ENCODE measurements at places on chromosomes 2 and 18.

DNA sequence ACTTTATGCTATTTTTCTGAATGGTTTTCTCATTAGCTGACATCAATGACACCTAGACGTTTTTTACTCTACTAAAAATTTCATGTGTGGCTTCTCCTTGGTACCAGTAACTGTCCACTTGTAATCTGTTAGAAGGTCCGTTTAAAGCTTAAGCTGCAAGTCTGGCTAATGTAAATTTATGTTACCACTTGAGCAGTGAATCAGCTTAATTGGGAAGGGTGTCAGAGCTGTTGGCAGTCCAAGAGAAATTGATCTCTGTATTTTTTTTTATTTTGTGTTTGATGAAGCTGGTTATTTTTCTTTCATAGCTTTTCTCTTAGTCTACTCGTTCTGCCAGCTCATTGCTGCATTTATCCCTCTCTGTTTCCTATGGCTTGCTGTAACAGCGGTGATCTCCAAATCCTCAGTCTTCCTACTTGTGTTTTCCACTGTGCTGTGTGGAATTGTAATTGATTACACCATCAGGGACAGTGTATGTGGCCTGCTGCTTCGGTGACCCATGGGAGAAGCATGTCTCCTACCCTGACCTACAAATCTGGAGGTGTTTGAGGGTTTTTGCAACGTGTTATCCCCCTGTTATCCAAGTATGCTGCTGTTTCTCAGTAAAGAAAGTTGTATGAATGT lies 724.2 kb upstream of the REG3G start:
- DNase-seq, result no peak

DNA sequence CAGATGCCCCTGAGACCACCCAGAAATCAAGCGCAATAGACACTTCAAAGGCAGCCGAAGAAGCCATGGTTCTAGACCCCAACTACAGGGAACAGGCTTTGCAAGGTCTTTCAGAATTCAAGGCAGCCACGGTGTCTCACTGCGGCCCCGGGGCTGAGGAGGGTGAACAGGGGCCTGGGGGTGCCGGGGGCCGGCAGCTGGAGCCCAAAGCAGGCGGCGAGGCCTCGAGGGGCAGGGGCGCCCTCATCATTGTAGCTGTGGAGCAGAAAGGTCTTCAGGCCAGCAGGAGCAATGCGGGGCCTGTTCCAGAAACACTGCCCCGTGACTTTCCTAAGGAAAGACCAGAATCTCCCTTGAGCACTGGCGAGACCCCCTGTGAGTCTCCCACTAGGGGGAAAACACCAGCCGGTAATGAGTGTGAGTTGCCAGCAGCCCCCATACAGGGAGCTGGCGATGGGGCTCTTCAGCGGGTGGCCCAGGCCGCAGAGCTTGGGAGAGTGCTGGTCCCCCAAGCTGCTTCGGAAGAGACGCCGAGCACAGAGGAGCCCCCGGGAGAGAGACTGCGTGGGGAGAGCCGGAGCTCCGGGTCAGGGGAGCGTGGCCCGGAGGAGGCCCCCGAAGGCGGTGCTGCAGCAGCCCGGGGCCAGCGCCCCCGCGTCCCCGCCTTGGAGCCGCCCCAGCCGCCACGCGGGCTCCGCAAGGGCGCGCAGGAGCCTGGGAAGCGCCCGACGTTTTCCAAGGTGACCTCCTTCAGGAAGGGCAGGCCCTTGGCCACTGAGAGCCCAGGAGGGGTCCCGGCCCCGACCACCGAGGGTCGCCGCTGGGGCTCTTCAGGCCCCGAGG lies 79.1 kb downstream of the ARHGEF4 start:
- no peak for DNase-seq

GRCh38 chr18:76875390-76876325 lies 53.3 kb downstream of the ZNF236 start:
- DNase-seq, result no peak

DNA sequence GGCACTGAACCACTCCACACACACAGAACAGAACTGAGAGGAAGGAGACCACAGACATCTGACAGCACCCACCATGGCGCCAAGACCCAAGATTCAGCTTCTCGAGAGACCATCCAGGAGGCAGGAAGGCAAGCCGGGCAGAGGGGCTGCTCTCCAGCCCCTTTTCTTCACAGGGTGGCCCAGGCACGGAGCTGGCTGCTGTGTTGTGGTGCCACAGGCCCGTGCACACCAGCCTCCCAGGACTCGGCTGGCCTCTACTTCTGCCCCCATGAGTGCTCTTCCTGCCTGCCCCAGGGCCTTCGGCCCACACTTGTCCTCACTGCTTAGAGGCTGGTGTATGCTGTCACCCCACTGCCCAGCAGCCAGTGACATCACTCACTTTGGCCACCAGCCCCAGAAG lies 547.6 kb upstream of the RAB6C start:
- DNase-seq, result no peak

- DNase-seq, result peak; percentile 19
Measured at GRCh38 chr2:40554665-40555294, 102.9 kb upstream of the SLC8A1 start.

DNA sequence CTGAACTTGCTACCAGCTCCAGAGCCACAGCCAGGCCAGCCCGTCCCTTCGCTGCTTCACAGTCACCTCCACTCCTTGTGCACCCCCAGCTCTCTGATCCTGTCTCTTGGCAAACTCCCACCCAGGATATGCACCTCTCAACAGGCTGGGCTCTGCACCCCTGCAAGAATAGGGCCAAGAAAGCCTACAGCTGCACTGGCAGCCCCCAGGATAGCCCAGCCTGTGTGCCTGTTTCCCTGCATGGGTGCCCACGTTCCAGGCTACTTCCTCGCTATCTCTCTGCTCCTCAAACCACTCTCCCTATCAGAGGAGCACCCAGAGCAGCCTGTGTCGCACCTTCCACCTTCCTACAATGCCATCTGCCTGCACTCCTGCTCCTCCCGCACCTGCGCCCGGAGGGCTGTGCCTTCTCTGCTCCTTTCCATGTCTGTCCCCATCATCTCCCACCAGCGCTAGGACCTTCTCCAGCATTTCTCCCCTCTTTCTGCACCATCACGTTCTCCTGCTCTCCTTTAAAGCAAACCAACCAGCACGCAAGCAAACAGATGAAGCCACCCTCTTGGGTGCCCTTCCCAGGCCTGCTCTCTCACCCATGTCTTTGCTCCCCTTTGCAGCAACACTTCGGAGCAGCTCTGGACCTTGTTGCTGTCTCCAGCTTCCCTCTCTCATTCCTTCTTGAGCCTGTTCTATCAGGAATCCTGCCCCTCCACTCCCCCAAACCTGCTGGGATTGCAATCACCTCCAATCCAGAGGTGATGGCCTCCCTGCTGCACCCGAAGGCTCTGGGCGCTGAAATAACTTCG lies 313.2 kb upstream of the HS6ST1 start:
- no peak for DNase-seq

DNA sequence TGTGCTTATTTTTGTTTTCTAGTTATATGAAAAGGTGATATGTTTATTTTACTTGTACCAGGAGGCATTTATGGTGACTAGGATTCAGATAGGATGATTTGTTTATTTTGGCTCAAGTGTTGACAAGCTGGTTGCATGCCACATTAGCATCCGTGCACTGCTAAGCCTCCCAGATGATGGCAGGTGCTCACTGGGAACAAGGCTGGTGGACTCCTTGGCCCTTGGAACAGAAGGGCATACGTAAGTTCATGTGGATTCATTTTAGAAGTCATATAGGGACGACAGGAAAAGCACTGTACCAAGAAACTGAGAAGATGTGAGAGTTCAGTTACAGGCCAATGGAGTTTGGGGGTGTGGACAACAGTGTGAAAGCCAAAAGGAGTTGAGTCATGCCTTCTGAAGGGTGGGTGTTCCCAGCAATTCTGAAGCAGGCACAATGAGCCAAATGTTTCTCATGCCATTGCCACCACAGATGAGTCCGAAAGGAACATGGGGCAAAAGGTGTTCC lies 166.2 kb downstream of the PHLPP1 start:
- DNase-seq, result peak; percentile 60

GRCh38 chr18:35525795-35526494 lies 28.2 kb upstream of the INO80C start:
- no peak for DNase-seq

Measured in NCI-H446 treated with DMSO at 0.1 percent for 48 hours (cell line).